ENCODE measurements at places on chromosomes 6 and 20.

DNA sequence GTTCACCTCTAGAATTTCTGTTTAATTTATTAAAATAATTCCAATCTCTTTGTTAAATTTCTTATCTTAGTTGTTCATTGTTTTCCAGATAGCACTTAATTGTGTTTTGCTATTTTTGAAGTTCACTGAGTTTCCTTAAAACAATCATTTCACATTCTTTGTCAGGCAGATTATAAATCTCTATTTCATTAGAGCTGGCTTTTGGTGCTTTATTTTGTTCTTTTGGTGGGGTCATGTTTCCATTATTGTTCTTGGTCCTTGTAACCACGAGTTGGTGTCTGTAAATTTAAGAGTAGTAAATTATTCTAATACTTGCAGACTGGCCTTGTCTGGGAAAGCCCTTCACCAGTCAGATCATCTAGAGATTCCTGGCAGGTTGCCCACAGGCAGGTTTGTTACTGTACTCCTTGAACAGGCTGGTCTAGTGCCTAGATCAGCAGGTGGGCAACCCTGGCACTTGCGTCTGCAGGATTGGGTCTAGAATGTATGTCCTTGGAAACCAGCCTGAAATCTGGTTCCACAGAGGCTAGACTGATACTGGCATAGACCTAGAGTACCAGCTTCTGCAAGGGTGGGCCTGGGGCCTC is 110.4 kb downstream of the ADGB start:
- no peak for DNase-seq

- DNase-seq = no peak
These were observed 37.7 kb downstream of the ARHGAP18 start for GRCh38 chr6:129672341-129672682.

GRCh38 chr6:23478312-23478711 is 647.7 kb upstream of the NRSN1 start:
- no peak for DNase-seq

DNA sequence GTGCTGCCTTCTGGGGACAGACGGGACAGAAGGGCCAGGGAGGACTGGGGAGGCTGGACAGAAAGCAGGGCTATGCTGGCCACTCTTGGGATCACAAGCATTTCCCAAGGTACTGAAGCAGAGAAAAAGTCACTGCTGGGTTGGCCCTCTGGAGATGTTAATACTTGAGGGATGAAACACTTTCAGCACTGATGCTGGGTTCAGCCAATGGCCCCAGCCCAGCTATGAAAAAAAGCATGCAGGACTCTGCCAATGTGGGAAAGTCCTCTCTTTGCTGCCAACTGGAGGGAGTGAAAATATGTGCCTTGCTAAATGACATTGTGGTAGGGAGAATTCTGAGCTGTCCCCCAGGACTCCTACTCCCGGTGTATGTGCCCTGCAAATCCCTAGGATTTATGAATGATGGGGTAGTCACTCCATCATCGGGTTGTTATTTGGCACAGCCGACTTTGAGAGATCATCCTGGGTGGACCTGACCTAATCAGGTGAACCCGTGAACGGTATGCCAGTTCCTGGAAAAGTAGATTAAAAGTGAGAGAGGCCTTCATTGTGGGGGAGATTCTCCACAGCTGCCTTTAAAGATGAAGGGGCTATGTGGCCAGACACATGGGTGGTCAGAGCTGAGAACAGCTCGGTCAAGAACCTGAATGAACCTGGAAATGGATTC is 119.9 kb upstream of the TRAF3IP2 start:
- no peak for DNase-seq

DNA sequence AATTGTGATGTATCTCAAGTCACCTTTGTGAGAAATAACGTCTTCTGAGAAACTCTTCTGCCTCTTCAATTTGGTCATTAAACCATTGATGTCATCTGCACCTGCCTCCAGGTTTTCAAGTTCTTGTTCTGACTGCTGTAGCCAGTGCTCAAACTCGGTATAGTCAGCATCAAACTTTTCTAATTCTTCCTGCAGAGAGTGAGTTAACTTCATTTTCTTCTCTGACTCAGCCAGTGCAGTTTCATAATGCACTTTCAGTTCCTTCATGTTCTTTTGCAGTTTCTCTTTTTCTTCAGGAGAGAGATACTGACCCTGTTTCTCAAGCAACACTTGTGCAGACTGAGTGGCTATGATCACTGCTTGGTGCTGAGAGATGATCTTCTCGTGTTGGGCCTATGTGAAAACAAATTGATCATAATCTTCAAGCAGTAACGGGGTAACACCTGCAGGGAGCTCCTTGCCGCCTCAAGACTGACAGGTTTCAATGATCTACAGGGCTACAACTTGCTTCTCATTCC is 48.8 kb downstream of the DST start:
- DNase-seq = peak; percentile 27

DNA sequence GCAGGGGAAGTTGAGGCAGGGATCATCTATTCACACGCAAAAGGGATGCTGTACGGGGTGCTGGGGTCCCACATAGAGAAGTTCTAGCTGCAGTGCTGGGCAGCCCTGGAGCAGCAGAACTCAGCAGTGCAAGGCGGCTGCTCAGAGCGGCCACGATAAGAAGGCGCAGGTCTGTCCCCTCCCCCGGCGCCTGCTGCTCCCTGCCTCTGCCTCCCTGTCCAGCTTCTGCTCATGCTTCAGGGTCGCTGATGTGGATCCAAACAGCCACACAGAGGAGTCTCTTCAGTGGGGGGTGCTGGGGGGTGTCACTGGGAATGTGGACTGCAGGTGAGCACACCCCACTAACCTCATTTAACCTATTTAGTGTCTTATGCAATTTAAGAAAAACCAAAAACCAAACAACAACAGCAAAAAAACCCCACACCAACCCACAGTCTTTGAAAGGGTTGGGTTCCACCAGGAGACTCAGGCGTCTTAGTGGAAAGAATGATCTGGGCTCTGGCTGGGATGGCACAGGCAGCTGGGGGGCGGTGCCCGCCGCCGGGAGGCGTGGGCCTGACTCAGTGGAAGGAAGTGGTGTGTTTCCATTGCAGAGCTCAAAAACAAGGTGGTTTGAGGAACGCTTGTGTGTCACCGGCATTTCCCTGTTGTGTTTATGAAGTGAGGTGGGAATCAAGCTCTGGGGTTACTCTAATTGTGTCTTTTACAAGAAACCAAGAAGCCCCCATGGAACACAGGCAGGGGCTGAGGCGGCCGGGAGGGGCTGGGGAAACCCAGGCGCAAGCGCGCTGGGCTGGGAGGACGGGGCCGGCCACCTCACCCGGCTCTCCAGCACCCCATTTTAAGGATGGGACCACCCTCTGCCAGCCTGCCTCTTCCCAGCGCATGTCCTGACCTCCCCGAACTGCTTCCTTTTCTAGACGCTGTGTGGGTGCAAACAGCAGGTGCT is 55.1 kb downstream of the IRF4 start:
- DNase-seq = no peak
